ENCODE measurements at places on chromosomes 7 and 10. TPM values are rescaled to one million over a fixed set of nuclear protein-coding genes. Genes with fewer than 3 reads are reported as not detected.
A peak's percentile ranks its signal among the peaks of the same experiment; 100 is the strongest.

DNA sequence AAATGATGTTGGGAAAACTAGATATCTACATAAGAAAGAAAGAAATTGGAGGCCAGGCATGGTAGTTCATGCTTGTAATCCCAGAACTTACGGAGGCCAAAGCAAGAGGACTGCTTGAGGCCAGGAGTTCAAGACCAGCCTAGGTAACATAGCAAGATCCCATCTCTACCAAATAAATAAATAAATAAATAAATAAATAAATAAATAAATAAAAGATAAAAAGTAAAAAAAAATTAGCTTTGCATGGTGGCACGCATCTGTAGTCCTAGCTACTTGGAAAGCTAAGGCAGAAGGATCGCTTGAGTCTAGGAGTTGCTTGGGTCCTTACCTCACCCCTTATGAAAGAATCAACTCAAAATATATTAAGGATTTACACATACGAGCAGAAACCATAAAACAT lies 193.5 kb upstream of the NOBOX start:
- no peak for DNase-seq

GRCh38 chr10:79328147-79328701 lies 19.0 kb upstream of the PPIF start:
- no peak for DNase-seq

- no peak for DNase-seq
These were observed 395.4 kb downstream of the LRMDA start for GRCh38 chr10:75826846-75827245.

DNA sequence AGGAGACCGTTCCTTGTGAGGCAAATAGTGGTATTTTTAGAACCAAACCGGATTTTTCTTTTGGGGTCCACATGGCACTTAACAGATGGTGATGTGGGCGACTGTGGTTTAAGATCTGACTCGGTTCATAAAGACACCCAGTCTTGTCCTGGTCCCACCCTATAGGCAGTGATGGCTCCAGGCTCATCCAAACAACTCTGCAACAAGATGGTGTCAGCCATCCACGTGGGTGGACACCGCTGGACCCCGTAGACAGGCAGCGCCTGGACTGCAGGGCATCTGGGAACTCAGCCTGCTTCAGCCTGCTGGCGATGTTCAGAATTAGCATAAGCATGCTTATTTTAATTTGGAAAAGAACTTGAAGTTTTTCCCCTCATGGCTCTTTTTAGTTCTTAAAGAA lies 258.4 kb upstream of the FZD1 start:
- DNase-seq = no peak

- DNase-seq = no peak
These were observed 34.8 kb downstream of the CFAP43 start for GRCh38 chr10:104197364-104197763.

- no peak for DNase-seq
These were observed 7.3 kb downstream of the C7orf57 start for GRCh38 chr7:48042636-48043035.

- no peak for DNase-seq
These were observed 13.2 kb downstream of the PCLO start for GRCh38 chr7:83149466-83149865.

GRCh38 chr10:119029613-119030420 lies at the start of gene NANOS1:
TSS of gene NANOS1 (plus strand) at chr10:119029714. CDS start at chr10:119029802, 88 bp downstream.
- DNase-seq = peak; percentile 17

MSRB2 gene
- 39.5 TPM for polyA plus RNA-seq

FGL2 gene
- 48.7 TPM for polyA plus RNA-seq

ACHE gene
- polyA plus RNA-seq = 5.9 TPM

Measured in renal pelvis (tissue), 12 donors.